ENCODE measurements at places on chromosomes 6 and 20.

DNA sequence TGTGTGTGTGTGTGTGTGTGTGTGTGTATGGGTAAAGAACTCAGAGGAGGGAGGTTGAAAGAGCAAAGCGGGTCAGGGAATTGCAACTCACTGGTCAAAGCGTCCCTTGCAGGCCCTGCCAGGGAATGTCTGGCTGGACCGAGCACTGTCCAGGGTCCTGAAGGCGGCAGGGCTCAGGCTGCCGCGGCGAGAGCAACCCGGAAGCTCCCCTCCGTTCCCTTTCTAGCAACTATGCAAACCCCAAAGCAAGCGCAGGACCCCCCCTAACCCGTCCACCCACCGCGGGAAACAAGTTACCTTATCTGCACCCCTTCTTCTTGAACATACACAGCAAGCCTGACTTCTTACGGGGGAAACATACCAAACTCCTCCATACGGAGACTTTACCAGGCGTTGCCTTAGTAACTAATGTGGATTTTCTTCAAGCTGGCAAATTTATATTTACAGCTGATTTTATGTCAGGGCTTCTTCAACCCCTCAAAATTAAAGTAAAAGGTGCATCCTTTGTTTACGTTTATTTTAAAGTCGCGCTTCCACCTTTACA lies 538 bp upstream of the GRM1 start:
- no peak for DNase-seq

GRCh38 chr6:106145741-106146227 lies 59.6 kb downstream of the PRDM1 start:
- no peak for DNase-seq

- DNase-seq: no peak
Measured at GRCh38 chr20:63126876-63127699, 88.8 kb downstream of the YTHDF1 start.

GRCh38 chr6:161029195-161029809 lies 37.7 kb downstream of the MAP3K4 start:
- no peak for DNase-seq

DNA sequence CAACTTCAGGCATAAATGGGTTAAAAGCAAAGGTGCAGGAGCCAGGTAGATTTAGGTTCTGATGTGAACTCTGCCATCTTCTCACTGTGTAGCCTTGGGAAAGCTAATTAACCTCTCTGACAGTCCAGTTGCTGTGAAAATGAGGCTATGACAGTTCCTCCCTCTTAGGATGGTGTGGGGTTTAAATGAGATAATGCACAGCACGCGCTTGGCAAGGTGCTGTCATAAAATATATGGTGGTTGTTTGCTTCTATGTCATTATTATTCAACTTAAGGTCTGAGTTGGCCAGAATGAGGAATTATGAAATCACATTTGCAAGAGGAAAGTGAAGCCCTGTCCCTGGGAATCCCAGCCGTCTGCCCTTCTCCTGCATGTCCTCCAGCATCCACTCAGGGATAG lies 15.5 kb upstream of the BCAS1 start:
- DNase-seq: no peak

- no peak for DNase-seq
Measured at GRCh38 chr6:99612551-99613408, 6.1 kb downstream of the PRDM13 start.

DNA sequence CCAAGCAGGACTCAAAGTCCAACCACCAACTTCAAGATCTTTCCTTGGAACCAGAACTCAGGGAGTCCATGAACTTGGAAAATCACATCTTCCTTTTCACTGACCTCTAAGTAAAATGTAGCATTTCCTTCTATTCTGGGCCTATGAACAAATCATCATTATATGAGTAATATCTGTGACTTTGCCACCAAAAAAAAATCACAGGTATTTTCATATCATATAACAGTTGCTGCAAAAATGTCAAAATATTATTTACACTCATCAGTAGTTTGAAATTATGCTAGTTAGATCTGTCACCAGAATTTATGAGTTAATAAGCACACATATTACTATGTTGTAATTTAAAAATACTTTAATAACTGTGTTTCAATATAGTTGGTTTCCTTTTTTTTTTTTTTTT lies 27.3 kb upstream of the TLDC2 start:
- no peak for DNase-seq

DNA sequence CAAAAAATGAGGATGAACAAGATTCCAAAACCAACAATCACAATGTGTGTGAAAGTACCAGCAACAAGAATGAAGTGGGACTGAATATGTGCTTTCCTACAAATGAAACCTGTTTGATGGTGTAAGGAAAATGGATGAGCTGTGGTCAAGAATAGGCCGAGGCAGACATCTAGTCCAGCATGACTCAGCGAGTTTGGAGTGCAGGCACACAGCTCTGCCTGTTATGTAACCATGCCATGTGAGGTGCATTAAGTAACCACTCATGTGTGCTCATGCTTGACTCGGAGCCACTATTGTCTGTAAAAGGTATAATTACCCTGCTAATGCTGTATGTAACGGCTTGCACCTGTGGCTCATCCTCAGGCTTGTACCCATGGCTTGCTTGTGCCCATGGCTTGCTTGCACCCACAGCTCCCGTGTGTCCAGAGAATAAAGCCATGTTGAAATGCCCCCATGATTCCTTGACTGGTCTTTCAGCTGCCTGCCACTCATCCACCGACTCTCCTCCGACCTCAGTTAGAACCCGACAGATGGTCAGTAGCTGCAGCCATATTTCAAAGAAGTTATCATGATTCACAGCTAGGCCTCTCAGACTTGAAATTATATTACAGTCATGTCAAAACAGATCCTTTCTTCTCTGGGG lies 98.7 kb downstream of the BACH2 start:
- no peak for DNase-seq

DNA sequence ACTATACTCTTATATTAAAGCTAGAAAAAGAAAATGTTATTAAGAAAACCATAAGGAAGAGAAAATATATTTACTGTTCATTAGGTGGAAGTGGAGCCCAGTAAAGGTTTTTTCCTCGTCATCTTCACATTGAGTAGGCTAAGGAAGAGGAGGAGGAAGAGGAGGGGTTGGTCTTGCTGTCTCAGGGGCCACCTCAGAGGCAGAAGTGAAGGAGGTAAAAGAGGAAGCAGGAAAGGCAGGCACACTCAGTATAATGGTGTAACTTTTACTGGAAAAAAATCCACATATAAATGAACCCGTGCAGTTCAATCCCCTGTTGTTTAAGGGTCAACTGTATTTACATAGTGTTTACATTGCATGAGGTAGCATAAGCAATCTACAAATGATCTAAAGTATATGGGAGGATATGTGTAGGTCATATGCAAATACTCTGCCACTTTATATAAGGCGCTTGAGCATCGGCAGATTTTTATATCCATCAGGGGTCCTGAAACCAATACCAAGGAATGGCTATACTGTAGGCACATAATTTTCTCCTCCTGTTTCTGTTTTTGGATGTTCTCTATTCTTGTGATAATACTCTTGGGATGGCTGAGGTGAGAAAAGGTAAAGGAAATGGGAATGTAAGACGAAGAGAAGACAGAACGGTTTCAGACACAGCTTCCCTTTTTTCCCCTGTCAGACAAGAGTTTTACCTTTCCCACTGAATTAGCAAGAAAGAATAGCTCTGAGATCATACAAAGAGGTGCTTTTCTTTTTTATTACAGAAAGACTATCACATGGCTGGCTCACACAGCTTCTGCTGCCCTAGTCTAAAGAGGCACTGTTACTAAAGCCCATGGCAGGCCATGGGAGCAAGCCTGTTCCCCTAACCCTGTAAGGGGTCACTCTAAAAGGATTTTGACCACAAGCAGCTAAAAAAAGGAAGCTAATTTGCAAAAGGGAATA lies 59.9 kb downstream of the NUDT3 start:
- no peak for DNase-seq

DNA sequence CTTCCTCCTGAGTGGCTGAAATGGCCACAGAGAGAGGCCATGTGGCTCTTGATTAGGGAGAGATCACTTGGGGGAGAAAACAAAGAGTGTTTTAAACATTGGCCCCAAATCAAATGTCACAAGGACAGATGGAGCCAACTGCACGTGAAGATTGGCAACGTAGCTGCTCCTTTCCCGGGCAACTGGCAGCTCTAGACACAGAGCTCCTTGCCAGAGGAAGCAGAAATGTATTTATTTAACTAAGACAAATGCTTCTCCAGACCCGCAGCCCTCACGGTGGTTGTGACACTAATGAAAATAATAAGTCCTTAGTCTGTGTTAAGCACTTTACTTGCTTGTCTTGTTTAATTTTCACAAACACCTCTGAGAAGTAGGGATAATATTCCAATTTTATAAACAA lies 49.6 kb upstream of the DSN1 start:
- no peak for DNase-seq

DNA sequence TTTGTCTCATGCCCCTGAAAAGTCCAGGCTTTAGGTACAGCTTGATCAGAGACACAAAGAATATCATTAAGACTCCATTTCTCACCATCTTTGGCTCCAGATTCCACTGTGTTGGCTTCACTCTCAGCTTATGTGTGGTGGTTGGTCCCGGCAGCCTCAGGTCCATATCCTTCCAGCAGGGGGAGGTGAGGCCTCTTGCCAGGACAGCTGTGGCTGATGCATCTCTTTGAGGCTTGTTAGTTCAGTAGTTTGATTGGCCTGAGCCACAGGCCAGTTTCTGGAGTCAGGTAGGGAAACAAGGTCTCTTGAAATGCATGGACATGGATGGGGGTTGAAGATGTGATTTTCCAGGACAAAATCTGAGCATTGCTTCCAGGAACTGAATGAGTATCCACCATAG lies 62.4 kb downstream of the JAG1 start:
- no peak for DNase-seq

DNA sequence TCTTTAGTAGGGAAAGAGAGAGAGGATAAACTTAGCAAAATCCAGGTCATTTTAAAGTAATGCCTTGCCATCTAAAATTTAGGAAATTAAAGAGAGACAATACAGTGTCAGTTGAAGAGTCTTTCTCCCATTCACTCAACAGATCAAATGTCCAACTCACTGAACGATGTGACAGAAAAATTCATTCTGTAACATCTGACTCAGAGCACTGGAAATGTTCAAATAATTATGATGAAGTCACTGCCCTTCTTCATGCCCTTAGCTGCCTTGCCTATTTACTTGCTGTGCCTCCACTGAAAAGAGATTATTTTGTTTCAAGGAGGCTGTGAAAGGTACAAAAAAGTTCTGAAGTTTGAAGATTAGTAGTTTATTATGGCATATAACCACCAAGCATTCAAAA lies 434.8 kb downstream of the ADGRB3 start:
- DNase-seq: no peak

GRCh38 chr6:143743301-143744166 lies 65.8 kb downstream of the PHACTR2 start:
- no peak for DNase-seq

DNA sequence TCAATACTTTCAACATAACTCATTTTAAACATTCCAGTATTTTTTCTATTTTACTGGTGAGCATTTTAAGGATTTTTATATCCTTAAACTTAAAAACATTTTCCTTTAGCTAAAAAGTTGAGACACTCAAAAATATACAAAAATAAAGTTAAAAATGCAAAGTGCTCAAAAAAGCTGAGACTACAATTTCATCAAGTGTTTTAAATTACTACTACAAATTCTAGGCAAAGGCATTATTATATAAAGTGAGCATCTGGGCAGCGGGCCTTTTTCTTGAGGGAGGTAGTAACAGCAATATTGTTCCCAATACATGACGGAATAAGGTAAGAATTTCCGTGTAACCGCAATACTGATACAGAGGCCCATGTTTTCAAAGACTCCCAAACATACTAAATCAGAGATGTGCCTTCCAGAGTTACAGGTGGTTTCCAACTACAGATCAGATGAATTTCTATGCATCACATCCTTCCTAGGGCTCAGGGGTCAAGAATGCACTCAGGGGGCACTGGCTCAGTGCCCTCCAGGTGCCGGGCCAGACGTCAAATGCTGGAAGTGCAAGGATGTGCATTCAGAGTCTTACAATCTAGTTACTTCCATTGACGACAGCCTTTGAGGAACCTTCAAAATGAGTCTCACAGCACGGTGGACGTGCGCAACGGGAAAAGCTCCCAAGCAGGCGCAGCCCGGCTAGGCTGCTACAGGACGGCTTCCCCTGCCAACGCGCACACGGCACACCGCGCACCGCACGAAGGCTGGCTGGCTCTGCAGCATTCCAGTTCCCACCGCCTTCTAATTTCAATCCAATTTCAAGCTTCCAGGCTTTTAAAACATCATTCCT lies 1.7 kb downstream of the PHF10 start:
- DNase-seq: peak; percentile 8

DNA sequence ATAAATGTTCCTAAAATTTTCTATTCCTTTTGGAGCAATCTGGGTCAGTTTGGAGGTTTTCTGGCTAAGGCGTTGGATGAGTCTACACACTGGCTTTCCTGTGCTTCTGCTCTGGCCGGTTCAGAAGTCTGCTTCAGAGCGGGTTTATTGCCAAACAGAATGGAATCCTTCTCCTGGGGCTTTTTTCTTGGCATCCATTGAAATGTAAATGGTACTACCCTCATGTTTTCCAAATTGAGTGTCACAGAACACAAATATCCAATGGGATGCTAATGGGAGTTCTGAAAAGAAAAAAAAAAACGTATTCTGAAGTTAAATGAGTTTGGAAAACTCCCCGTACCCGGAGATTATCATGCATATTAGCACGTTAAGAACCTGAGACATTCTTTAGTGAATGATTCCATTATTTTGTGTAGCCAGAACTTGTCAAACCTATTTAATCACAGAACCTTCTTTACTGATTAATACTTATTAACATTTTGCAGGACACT lies 930.3 kb downstream of the QKI start:
- DNase-seq: no peak

DNA sequence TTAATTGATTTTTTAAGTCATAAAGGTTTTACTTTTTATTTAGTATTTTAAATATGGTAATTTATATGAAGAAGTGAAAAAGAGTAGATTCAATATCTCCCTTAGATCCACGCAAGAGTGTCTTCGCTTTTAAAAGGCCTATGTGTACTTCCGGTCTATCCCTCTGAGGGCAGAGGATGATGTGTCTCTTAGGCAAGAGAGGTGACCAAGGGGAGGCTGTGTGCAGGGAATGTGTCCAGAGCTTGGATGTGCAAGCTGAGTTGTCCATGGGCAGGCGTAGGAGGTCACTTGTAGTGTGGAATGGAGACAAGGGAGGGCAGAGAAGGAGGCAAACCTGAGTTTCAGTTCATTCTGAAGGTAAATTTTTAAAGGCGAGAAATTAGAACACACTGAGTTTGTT lies 113.9 kb downstream of the CRYBG1 start:
- DNase-seq: no peak

DNA sequence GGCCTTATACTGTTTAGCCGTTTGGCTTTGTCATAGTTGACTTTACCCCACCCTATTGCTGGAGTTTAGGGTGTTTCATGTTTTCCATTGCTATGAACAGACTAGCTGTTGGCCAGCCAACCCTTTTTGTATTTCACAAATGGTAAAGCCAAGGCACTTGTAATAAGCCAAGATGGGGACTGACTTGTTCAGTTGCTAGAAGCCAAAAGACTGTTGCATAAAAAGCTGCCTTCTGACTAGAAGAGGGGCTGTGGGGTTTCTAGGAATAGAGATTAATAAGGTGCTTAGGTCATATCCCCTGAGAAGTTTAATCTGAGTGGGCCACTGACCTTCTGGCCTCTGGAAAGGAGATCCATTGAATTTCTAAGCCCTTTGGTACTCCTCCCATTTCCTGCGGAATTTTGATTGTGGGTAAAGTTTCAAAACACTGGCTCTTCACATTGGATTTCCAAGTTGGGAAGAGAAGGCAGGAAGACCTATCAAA lies 211.1 kb downstream of the PLCB4 start:
- no peak for DNase-seq
